ENCODE measurements at places on chromosomes 5 and 9. TPM values are rescaled to one million over a fixed set of nuclear protein-coding genes. Genes with fewer than 3 reads are reported as not detected.

CTSL gene
- polyA plus RNA-seq = 42.0 TPM

GRCh38 chr9:104772714-104773510 is 9.0 kb downstream of the NIPSNAP3B start:
- DNase-seq = no peak

GRCh38 chr9:19485193-19485592 is 76.4 kb downstream of the ACER2 start:
- no peak for DNase-seq

- DNase-seq = no peak
Measured at GRCh38 chr5:39201160-39201780, 18.1 kb downstream of the FYB1 start.

LMBRD2 gene
- 19.3 TPM for polyA plus RNA-seq

FCN2 gene
- not detected for polyA plus RNA-seq

INSL6 gene
- polyA plus RNA-seq = 0.41 TPM

Data from muscle of arm (tissue), 14 donors.